Karpas-422 (cell line): ENCODE measurements at places on chromosomes 5 and 9.

DNA sequence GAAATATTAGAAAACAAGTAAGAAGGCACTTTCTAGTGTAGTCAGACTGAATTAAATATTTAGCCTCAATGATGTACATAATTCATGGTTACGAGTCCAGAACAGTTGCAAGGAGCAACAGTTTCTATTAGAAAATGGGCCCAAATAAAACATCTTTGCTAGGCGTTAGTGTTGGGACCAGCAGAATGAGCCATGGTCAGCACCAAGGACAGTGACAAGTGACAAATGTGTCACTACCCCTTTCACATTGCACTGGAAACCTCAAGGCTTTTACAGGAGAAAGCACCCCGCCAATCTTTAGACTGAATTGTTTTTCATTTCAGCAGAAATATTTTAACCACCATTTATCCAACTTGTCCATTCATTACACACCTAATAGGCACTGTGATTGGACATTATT, 301.3 kb upstream of the ADCY2 start:
- H3K27ac ChIP-seq = no peak overlapping the region
- DNase-seq = peak; percentile 60
- H3K36me3 ChIP-seq = no peaks in the 10 kb centered on the region
- H3K27me3 ChIP-seq = no peaks in the 10 kb centered on the region

- no peak overlapping the region for H3K27ac ChIP-seq
- no peaks in the 10 kb centered on the region for H3K4me1 ChIP-seq
- H3K27me3 ChIP-seq = no peaks in the 10 kb centered on the region
Observed at GRCh38 chr5:74393943-74394342, 246.6 kb downstream of the ENC1 start.

DNA sequence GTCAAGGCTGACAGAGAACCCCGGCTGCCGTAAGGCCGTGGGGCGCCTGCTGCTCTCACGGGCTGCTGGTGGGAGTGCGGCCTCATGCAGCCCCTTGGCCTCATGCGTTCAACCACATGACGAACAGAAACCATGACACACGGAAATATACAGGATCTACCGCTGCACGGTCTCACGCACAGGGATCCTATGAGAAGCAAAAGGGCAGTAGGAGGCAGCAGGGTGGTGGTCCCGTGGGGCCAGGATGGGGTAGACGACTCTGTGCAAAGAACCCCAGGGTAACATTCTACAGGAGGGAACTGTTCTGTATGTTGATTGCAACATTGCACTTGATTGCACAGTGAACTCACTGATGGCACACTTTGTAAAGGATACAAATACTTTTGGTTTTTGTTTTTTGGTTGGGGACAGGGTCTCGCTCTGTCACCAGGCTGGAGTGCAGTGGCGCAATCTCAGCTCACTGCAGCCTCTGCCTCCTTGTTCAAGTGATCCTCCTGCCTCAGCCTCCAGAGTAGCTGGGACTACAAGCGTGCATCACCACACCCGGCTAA, 51.6 kb downstream of the NACC2 start:
- H3K4me3 ChIP-seq = no peak overlapping the region
- no peaks in the 10 kb centered on the region for H3K27me3 ChIP-seq
- no peaks in the 10 kb centered on the region for H3K4me1 ChIP-seq

- H3K27ac ChIP-seq = no peak overlapping the region
- H3K4me1 ChIP-seq = no peaks in the 10 kb centered on the region
Observed at GRCh38 chr5:84113246-84114105, 271.2 kb downstream of the EDIL3 start.

GRCh38 chr5:10854506-10855277, 93.7 kb upstream of the DAP start:
- no peak overlapping the region for H3K4me3 ChIP-seq
- no peaks in the 10 kb centered on the region for H3K4me1 ChIP-seq
- no peak overlapping the region for H3K27ac ChIP-seq
- DNase-seq = no peak
- no peaks in the 10 kb centered on the region for H3K36me3 ChIP-seq

DNA sequence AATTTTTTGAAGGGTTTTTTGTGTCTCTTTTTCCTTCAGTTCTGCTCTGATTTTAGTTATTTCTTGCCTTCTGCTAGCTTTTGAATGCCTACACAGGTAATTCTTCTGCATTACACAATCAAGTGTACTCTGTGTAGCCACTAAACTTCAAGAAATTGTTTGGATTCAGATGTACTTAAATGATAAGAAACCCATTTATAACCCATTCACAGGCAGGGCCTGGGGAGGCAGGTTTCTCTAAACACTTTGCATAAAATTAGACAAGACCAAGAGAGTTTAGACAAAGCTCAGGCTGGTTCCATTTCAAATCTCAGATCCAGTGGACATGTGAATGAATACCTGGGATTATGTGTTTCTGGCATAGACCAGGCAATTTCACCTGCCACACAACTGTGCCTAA, 41.3 kb upstream of the SEMA5A start:
- no peak overlapping the region for H3K4me3 ChIP-seq
- DNase-seq = no peak
- H3K27ac ChIP-seq = no peak overlapping the region
- H3K4me1 ChIP-seq = no peaks in the 10 kb centered on the region

- DNase-seq = no peak
- no peak overlapping the region for H3K27ac ChIP-seq
- H3K36me3 ChIP-seq = no peaks in the 10 kb centered on the region
- H3K27me3 ChIP-seq = no peaks in the 10 kb centered on the region
- no peaks in the 10 kb centered on the region for H3K4me1 ChIP-seq
- H3K4me3 ChIP-seq = no peak overlapping the region
Observed at GRCh38 chr9:137919095-137919465, 41.5 kb downstream of the CACNA1B start.

- no peak overlapping the region for H3K27ac ChIP-seq
- DNase-seq = no peak
- no peaks in the 10 kb centered on the region for H3K4me1 ChIP-seq
- 0 out of 2 replicates have a peak, but pooled peaks cover 3% of the 10 kb centered on the region for H3K27me3 ChIP-seq
- H3K36me3 ChIP-seq = no peaks in the 10 kb centered on the region
Observed at GRCh38 chr9:108356806-108357205, 499.0 kb downstream of the ACTL7B start.

DNA sequence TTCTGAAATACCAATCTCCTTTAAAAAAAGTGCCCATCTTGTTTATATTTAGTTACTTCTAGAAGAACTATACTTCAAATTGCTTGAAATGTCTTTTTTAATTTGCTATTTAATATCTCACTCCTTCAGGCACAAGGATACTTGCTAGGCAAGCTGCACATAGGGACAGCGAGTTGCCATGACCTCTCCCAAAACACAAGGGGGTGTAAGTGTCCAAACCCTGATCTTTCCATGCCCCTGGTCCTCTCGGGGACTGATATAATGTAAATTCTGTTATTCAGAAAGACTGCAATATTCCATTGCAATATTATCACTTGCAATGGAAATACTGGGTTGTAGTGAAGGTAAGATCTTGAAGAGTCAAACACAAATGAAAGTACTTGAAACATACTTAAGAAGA, 480.4 kb downstream of the CETN3 start:
- no peak overlapping the region for H3K4me3 ChIP-seq
- DNase-seq = no peak
- H3K4me1 ChIP-seq = 0 out of 2 replicates have a peak, but pooled peaks cover 3% of the 10 kb centered on the region
- H3K27me3 ChIP-seq = no peaks in the 10 kb centered on the region

DNA sequence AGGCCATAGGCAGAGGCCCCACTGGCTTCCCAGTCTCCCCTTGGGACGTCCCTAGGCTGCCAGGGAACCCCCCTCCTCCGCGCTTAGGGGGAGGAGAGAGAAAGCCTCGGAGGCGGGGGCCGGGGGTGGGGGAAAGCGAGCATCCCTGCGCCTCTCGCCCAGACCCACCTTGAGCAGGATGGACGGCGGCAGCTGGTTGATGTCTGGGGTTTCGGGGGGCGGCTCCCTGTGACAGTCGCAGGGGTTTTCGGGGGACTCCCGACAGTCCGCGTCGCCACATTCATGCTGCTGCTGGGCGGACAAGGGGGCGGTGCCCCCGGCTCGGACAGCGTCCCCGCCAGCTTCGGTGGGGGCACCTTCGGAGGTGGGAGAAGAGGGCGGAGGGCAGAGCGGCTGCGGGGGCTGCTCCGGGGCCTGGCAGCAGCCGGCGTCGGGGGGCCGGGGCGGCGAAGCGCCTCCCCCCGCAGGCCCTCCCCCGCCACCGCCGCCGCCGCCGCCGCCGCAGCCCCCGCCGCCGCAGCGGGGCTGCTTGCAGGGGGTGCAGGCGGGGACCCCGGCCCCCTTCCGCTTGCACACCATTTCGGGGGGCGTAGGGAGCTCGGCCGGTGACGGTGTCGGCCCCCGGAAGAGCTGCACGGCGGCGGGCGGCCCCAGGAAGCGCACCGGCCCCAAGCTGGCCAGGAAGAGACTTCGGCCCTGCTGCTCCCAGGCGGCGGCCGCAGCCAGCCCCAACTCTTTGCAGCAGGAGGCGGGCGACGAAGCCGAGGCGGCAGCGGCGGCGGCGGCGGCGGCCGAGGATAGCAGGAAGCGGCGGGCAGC, 1.2 kb downstream of the FBXL17 start:
- peak overlapping the region; percentile 84 for H3K27ac ChIP-seq
- H3K36me3 ChIP-seq = no peaks in the 10 kb centered on the region; the same call in 1 of the 2 replicates
- H3K4me1 ChIP-seq = peaks cover 25% of the 10 kb centered on the region
- DNase-seq = peak; percentile 79

DNA sequence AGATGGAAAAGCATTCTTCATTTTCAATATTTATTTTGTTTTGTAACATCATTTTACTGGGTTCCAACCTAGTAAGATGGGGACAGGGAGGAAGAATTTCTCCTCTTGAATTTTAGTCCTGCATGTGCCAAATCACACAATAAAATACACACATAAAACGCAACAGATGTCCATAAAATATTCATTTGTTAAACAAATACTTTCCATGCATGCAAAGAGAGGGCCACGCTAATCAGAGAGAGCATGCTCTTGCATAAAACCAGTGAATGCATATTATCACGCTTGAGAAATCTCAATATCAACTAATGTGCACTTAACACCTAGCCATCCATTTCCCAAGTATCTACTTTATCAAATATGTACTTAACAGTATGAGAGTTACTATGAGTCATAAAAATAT, 212.6 kb upstream of the TARS1 start:
- no peak for DNase-seq
- no peak overlapping the region for H3K27ac ChIP-seq
- no peak overlapping the region for H3K4me3 ChIP-seq
- no peaks in the 10 kb centered on the region for H3K4me1 ChIP-seq
- H3K36me3 ChIP-seq = no peaks in the 10 kb centered on the region
- H3K27me3 ChIP-seq = no peaks in the 10 kb centered on the region

GRCh38 chr5:78649211-78649695, 681 bp upstream of the LHFPL2 start:
- no peak overlapping the region for H3K4me3 ChIP-seq
- no peak overlapping the region for H3K27ac ChIP-seq
- H3K4me1 ChIP-seq = peaks cover 10% of the 10 kb centered on the region
- no peaks in the 10 kb centered on the region for H3K27me3 ChIP-seq
- DNase-seq = no peak

GRCh38 chr9:135464181-135464580, 15.4 kb upstream of the PPP1R26 start:
- H3K36me3 ChIP-seq = no peaks in the 10 kb centered on the region
- no peaks in the 10 kb centered on the region for H3K27me3 ChIP-seq
- H3K4me1 ChIP-seq = no peaks in the 10 kb centered on the region
- H3K27ac ChIP-seq = no peak overlapping the region

DNA sequence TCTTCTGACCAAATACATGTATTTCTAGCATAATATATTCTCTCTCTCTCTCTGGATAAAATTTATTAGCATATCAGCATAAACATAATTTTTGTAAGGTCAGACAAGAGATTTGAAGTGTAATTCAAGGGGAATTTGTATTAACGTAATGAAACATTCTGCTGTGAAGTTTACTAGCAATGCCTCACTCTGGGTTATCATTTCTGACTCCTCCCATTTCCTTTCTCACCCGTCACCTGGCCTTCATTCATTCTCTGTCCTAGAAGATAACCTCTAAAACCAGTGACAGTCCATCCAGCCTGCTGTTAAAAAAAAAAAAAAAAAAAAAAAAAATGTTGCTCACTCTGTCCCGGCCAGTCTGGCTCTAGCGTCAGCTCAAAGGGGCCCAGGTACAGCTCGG, 27.1 kb downstream of the GRAMD2B start:
- H3K27me3 ChIP-seq = no peaks in the 10 kb centered on the region
- H3K4me3 ChIP-seq = peak overlapping the region; percentile 52
- DNase-seq = peak; percentile 43
- H3K27ac ChIP-seq = peak overlapping the region; percentile 53
- H3K36me3 ChIP-seq = no peaks in the 10 kb centered on the region

DNA sequence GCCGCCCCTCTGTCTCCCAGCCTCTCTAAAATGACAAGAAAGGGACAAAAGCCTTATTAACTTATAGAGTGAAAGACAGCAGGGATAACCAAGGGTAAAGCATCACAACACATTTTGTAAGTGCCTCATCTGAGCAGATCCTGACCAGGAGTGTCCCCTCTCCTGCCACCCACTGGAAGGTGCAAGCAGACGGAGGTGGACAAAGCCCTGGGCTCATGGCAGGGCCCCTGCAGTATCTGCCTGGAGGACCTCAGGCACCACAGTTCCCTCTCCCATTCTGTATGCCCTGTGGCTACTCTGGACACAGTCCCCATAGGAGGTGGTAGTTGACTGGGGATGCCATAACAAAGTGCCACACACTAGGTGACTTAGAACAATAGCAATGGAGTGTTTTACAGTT, 319.8 kb downstream of the GADD45G start:
- H3K27me3 ChIP-seq = no peaks in the 10 kb centered on the region
- no peaks in the 10 kb centered on the region for H3K36me3 ChIP-seq
- DNase-seq = no peak

DNA sequence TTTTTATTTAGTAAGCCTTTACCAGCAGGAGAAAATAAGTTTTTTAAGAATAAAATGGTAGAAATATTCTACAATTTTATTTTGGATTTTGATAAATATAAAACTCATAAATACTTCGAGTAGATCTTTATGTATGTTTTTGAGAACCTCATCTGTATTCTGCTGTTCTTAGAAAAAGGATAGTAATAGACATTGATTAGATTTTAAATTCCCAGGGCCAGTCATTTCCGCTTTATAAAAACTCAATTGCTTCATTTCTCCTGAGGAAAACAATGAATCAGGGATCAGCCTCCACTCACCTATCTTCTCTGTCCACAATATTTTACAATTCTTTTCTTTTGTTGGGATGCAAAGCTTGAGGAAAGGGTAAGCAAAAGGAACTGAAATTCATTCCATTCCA, 1983.5 kb upstream of the C9orf72 start:
- H3K27me3 ChIP-seq = no peaks in the 10 kb centered on the region
- H3K27ac ChIP-seq = no peak overlapping the region
- no peak overlapping the region for H3K4me3 ChIP-seq
- H3K4me1 ChIP-seq = no peaks in the 10 kb centered on the region
- DNase-seq = no peak

GRCh38 chr5:120678279-120678678, 214.2 kb downstream of the PRR16 start:
- no peaks in the 10 kb centered on the region for H3K27me3 ChIP-seq
- no peak overlapping the region for H3K27ac ChIP-seq
- H3K36me3 ChIP-seq = no peaks in the 10 kb centered on the region
- no peak overlapping the region for H3K4me3 ChIP-seq
- no peaks in the 10 kb centered on the region for H3K4me1 ChIP-seq

- no peak for DNase-seq
- H3K27ac ChIP-seq = no peak overlapping the region
- H3K27me3 ChIP-seq = no peaks in the 10 kb centered on the region
- H3K36me3 ChIP-seq = no peaks in the 10 kb centered on the region
- H3K4me1 ChIP-seq = peaks cover 17% of the 10 kb centered on the region
Observed at GRCh38 chr9:116800074-116800473, 113.0 kb downstream of the TRIM32 start.
